ENCODE measurements at places on chromosomes 6 and 20.

- DNase-seq: no peak
Observed at GRCh38 chr6:146542881-146543210, 787 bp upstream of the RAB32 start.

GRCh38 chr6:166223079-166223478, 55.4 kb upstream of the TBXT start:
- no peak for DNase-seq

DNA sequence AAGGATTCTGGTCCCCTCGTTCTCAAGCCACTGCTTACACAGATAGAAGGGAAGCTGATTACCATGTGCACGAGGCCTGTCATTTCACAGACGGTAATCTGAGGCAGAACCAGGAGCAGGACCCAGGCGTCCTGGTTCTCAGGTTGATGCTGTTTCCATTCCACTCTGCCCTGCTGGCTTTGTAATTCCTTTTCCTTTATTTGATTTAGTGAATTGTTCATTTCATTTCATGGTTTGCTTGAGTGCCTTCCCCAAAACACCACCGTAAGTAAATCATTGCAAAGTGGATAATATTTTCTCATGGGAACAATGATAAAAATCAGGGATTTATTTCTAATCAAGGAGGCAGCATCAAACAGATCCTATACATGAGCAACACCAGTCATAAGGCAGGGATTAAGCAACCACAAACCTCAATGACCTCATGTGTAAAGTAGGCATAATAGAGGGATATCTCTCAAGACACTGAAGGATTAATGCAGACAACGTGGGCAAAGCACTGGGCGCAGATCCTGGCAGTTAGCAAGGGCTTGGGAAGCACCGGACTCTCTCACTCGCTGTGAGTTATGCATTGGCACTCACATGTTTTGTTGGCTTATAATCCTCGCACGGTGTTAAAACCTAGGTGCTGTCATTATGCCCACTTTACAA, 229.5 kb upstream of the FOXQ1 start:
- no peak for DNase-seq

DNA sequence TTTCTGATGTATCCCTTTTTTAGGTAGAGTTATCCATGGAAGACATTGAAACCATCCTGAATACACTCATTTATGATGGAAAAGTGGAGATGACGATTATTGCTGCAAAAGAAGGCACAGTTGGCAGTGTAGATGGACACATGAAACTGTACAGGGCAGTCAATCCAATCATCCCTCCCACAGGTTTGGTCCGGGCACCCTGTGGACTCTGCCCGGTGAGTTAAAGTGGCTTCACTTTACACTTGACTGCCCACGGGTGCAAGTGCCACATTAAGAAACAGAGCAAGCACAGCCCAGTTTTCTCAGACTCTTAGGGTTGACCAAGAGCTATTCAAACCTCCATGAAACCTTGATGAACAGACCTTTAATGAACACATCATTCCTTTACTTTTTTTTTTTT, 14.4 kb downstream of the POLR3F start:
- no peak for DNase-seq

- no peak for DNase-seq
Observed at GRCh38 chr20:21623074-21623780, 82.2 kb upstream of the PAX1 start.

Data from NCI-H2081 treated with DMSO at 0.1 percent for 48 hours (cell line).